ENCODE measurements at places on chromosomes 2 and 18.

- DNase-seq = no peak
Observed at GRCh38 chr2:206798000-206798399, 32.6 kb downstream of the FASTKD2 start.

GRCh38 chr2:23209059-23209458, 175.9 kb upstream of the KLHL29 start:
- no peak for DNase-seq

DNA sequence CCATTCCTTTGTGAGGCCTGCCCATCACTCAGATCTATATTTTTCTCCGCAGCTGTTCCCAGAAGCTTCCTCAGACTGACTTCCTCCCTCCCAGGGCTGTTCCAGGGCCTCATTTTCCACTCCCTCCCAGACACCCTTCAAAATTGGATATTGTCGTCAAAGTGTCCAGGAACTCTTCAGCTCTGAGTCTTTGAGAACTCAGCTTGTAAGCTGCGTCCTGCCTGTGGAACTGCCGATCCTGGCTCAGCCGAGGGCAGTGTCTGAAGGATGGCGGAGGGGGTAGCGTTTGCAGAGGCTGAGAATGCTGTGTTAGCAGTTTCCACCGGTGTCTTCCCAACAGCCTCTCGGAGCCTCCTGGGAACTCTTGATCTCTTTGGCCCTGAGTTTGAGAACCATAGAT, 27.1 kb downstream of the NCK2 start:
- no peak for DNase-seq

GRCh38 chr2:47033102-47033880, 117.7 kb upstream of the MCFD2 start:
- DNase-seq = no peak

GRCh38 chr18:28039691-28040090, 137.2 kb downstream of the CDH2 start:
- DNase-seq = no peak

DNA sequence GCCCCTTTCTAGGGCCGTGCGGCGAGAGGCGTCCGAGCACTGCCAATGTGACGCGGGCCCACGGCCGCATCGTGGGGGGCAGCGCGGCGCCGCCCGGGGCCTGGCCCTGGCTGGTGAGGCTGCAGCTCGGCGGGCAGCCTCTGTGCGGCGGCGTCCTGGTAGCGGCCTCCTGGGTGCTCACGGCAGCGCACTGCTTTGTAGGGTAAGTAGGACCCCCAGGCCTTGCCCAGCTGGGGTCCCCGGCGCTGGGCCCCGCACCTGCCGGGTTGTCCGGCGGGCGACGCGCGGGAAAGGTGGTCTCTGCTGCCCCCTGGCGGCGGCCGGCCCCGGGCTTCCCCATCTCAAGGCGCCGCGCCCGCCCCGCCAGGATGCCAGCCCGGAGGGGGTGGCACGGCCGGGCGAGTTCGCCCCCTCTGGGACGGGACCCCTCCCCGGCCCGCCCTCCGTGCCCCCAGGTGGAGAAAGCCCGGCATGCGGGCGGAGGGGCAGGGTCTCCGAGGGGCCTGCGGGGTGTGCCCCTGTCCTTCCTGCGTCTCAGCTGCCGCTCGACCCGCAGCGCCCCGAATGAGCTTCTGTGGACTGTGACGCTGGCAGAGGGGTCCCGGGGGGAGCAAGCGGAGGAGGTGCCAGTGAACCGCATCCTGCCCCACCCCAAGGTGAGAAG, 1.9 kb downstream of the PRSS56 start:
- peak; percentile 61 for DNase-seq
